ENCODE measurements at places on chromosomes 7 and 10.

- DNase-seq, result no peak
Measured at GRCh38 chr7:47719675-47720074, 137.8 kb upstream of the TNS3 start.

DNA sequence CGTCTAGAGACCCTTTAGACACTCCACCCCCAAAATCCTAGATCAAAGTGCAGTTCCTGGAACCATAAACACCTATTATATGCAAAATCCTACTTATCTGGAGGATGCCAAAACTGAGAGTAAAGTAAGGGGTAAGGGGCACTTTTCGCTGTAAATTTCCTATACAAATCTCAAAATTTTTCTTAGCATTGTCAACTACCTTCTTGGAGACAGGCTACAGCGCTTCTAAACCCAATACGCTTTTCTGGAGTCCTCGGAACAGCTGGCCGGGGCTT is 10.4 kb downstream of the TWIST1 start:
- DNase-seq, result no peak

- no peak for DNase-seq
Measured at GRCh38 chr7:99253369-99253768, 19.3 kb upstream of the MYH16 start.

- no peak for DNase-seq
Measured at GRCh38 chr7:154777023-154777422, 225.9 kb downstream of the PAXIP1 start.

DNA sequence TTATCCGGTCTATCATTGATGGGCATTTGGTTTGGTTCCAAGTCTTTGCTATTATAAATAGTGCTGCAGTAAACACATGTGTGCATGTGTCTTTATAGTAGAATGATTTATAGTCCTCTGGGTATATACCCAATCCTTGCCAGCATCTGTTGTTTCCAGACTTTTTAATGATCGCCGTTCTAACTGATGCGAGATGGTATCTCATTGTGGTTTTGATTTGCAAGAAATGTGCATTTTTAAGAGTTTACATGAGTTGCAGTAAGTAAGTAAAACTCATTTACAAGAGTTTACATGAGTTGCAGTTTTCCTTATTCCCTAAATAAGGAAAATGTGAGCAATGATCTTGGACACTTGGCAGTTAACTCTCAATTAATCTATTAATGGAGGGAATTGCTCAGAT is 312.1 kb downstream of the LHFPL3 start:
- DNase-seq, result no peak

- DNase-seq, result no peak
Measured at GRCh38 chr7:69622960-69623359, 24.7 kb downstream of the AUTS2 start.

- no peak for DNase-seq
Measured at GRCh38 chr7:27172315-27172774, 1.8 kb downstream of the HOXA10 start.

- no peak for DNase-seq
Measured at GRCh38 chr10:79608505-79609375, 2.0 kb upstream of the SFTPA1 start.

DNA sequence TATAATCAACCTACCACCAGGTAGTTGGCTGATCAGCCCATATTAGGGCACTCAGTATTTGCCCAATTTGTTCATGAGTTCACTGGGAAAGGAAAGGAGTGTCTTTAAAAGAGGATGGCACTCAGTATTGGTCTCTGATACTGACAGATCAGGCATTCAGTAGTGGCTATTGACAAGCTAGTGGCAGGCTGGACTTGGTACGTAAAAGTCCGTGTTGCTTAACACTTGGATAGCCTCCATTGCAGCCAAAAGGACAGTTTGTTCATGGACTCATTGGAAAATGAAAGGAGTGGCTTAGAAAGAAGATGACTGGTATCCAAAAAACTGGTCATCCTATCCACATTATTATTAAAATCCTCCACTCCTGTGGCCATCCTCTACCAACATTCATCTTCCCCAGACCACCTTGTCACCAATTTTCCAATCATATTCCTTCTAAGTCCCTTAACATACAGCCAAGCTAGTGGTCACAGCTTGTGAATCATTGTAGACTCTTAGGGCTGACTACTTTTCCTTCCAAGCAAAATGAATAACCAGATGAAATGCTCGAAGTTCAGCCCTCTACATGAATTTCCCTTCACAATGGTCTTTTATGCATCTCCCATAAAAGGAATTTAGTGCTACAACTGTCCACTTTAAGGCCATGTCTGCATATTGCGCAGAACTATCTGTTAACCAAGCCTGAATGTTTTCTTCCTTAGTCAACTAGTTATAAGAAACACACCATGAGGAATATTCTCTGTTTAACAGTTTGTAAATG is 78.6 kb upstream of the MAGI2 start:
- no peak for DNase-seq

DNA sequence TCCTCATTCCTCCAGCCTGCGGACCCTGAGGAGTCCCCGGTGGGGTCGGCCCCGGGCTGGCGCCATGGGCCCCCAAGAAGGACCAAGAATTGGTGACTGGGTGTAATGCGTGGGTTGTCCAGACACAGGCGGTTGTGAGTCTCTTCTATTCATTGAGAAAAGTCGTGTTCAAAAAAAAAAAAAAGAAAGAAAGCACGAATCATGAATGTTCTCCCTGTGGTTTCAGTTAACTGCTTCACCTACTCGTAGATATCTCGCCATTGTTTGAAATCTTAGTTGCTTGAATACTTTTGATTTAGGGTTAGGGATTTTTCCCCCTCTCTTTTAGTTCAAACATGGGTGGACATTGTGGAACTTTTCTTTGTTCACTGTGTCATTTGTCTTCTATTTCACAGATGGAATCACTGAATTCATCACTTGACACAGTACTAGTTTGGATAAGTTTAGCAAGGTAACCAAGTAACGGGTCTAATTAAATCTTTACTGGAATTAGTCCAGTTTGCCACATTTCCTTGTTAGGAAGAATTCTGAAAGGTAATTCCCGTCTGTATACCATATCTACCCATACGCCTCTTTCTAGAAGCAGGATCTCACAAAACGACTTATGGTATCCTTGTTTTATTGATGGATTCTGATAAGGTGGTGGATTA is 775 bp downstream of the STARD3NL start:
- no peak for DNase-seq
